Chondrocyte (in vitro differentiated cells): ENCODE measurements at places on chromosomes 3 and 15. TPM values are rescaled to one million over a fixed set of nuclear protein-coding genes. Genes with fewer than 3 reads are reported as not detected.
A peak's percentile ranks its signal among the peaks of the same experiment; 100 is the strongest.

Gene HHLA2
- not detected in 3 replicates for total RNA-seq

Gene NME9
- not detected in 3 replicates for total RNA-seq

DNA sequence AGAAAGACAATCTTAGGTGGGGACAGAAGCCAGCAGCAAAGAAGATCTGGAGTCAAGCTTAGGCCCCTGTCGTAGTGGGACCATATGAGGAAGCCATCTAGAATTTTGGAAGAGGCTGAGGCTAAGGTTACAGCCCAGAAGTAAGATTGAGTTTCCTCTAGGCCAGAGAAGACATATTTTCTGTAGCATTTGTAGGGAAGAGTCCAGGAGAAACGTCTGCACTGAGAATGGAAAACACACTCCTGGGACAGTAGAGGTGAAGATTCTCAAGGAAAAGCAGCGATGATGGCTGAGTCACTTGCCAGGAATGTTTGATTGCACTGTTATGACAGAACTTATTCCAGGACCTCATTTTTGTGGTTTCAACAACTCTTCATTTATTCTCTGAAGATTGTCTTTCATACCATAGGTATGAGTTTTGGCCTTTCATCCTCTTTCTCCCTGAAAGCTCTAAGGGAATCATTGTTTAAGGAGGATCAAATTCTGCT lies 107.2 kb downstream of the GTPBP8 start:
- H3K4me1 ChIP-seq, result peaks cover 28% of the 10 kb centered on the region
- H3K27ac ChIP-seq, result peak overlapping the region; percentile 71
- DNase-seq, result no peak
- H3K4me3 ChIP-seq, result no peak overlapping the region

DNA sequence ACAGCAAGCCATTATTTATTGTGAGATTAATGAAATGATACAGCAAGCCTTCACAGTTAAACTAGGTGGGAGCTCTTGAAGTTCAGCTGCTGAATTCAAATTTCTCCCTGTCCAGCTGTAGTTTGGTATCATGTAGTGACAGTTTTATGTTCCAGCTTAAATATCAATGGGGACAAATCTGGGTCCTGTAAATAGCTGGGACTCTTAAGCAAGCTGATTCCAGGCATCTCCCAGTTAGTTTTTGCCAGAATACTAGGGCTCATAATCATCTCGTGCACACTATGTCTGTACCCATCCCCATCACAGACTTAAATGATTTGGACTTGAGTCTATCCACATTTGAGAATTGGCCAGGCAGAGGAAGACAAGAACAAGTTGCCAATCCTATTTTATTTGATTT lies 27.9 kb upstream of the NIT2 start:
- H3K27ac ChIP-seq, result no peak overlapping the region

Gene LRRC31
- total RNA-seq, result not detected in 3 replicates
